ENCODE measurements at places on chromosomes 16 and 17.

DNA sequence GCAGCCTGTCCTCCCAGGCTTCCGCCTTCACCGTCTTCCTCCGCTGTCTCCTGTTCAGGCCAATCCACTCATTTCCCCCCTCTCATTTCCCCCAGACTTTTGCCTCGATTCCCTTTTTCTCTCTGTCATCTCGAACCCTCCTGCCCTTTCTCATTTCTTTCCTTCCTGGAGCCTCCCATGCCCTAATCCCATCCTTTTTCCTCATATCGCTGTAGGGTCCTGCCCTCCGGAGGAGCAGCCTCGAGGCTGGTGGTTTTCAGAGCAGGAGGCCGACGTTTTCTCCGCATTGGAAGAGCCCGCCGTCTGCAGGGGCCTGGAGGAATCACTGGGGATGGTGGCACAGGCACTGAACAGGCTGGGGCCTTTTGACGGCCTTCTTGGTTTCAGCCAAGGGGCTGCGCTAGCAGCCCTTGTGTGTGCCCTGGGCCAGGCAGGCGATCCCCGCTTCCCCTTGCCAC lies 597 bp downstream of the OVCA2 start:
- no peak for DNase-seq

DNA sequence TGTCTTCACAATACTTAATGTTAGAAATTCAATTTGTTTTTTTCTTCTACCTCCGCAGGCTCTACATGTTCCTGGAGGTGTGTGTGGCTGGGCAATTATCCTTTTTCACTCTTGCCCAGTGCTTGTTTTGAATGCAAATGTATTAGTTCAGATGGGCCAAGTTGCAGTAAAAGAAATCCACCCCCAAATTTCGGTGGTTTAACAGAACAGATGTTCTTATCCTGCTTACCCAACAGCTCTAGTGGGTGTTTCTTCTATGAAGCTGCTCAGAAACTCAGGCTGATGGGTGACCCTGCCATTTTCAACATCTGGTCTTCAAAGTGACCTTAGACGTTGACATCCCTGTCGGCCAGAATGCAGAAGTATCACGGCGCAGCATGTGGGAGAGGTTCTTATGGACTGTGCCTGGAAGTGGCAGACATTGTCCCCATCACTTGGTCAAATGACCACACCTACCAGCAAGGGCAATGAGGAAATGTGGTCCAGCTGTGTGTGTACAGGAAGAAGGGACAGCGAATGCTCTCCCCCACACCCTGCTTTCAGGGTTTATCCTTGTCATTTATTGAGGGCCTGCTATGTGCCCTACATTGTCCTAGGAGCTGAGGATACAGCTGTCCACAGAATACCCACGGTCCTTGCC lies 157.3 kb downstream of the CDH13 start:
- no peak for DNase-seq

- no peak for DNase-seq
Measured at GRCh38 chr17:13671771-13672170, 70.0 kb upstream of the HS3ST3A1 start.

DNA sequence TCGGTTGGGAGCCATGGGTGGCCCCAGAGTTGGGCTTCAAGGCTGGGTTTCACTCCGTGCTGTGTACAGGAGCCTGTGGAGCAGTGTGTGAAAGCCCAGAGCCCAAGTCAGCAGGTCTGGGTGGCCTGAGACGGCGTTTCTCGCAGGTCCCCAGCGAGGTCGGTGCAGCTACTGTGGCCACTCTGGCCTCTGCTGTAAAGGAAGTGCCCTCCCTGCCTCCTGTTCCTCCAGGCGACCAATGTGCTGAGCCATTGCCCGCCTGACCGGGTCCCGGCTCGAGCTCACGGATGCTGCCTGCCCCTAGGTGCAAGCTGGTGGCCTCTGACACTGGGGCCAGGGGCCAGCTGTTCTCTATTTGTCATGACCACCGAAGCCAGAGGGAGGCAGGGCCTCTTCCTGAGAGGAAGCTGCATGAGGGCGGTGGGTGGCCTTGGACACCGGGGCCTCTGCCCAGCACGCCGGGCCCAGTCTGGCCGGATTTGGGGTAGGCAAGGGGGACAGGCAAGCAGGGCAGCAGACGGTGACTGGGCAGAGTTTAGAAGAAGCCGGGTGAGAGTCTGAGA lies 170.9 kb downstream of the IRF8 start:
- DNase-seq = no peak

- DNase-seq = no peak
Measured at GRCh38 chr16:87133112-87133850, 183.9 kb downstream of the C16orf95 start.

DNA sequence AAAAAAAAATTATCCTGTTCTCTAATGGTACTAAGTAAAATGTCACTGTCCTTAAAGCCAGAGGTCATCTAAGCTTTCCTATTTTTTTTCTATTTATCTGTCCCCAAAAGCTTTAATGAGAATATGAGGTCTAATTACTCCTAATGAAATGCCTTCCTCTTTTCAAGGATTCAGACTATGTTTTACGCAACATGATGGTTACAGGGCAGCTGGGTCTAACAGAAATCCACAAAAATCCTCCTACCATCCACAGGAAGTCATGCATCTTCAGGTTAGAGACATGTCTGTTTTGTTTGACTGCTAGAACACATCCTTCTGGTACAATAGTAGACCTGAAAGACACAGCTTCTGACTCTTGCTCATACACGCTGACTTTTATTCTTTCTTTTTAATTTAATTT lies 29.7 kb upstream of the NSRP1 start:
- no peak for DNase-seq

GRCh38 chr17:83200751-83201150 lies 121.3 kb downstream of the METRNL start:
- DNase-seq = no peak

GRCh38 chr17:35799942-35800341 lies 4.5 kb upstream of the MMP28 start:
- no peak for DNase-seq

GRCh38 chr17:27535178-27535928 lies 79.1 kb downstream of the KSR1 start:
- DNase-seq = no peak

DNA sequence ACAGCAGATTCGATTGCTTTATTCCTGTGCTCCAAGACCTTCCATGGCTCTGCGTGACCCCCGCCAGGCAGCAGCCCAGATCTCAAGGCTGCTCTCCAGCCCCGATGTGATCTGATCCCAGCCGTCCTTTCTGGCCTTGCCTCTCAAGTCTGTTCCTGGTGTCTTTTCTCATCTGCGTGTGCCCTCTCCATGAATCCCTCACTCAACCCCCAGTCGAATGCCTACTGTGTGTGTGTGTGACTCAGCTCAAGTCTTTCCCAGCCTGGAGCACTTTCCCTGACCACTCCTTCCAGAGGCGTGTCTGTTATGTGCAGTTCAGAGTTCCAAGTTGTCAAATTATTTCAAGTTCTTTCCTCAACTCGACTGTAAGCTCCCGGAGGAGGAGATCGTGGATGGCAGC lies 64.0 kb downstream of the MRM1 start:
- no peak for DNase-seq

DNA sequence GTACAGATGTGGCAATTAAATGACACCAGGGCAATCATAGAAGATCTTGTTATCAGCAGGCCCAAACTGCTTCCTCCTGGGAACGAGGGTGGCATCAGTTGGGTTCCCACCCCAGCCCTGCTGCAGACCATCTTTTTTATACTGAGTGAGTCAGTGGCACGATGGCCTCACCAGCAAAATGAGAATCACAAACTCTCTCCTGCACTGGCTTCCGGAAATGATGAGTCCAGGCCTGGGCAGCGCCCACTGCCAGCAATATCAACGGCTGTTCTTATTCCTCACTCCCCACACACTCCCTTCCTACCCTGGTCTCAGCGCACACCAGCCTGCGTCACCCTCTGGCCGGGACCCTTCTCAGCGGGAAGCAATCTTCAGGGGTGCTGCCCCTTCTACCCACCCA lies 340.3 kb downstream of the FOXL1 start:
- DNase-seq = no peak

GRCh38 chr16:75745242-75745641 lies 19.0 kb upstream of the CPHXL start:
- no peak for DNase-seq

DNA sequence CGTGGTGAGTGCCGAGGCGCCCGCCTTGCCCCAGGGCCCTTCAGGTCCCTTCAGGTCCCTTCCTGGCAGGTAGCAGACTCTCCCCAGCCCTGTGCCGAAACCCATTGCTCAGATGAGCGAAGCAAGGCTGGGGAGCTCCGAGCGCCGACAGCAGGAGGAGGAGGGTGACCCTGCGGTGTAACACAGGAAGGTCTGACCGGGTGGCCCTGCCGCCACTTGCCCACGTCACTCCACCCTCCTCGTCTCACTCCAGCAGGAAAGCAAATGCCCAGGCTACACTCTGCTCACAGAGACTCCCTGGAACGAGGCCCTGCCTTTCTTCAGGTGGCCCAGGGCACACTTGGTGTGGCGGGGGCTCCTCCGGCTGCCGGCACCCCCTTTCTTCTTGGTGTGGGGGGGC lies 57.2 kb downstream of the ACTG1 start:
- DNase-seq = no peak

DNA sequence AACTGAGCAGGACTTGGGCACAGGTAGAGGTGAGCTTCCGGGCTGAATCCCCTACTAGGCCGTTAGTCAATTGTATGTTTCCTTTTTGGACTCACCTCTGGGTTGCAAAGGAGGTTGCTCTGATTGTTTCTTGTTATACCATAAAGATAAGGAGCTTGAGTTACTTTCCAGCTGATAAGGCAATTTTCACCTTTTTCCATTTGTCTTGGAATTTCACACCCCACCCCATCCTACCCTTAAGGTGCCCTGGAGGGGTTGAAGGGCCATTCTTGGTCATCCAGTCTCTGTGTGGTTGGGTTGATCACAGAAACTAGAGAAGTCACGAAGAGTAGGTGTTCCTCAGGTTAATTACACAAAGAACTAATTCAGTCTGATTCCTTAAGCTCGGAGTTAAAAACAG lies 162.2 kb downstream of the CDH13 start:
- DNase-seq = no peak

GRCh38 chr16:78823027-78823426 lies 723.6 kb downstream of the WWOX start:
- DNase-seq = no peak

- no peak for DNase-seq
Measured at GRCh38 chr17:6494239-6494941, 50.1 kb downstream of the PIMREG start.

- DNase-seq = no peak
Measured at GRCh38 chr17:17364338-17364667, 61.1 kb downstream of the NT5M start.

- no peak for DNase-seq
Measured at GRCh38 chr16:8713635-8714172, 39.3 kb downstream of the ABAT start.

DNA sequence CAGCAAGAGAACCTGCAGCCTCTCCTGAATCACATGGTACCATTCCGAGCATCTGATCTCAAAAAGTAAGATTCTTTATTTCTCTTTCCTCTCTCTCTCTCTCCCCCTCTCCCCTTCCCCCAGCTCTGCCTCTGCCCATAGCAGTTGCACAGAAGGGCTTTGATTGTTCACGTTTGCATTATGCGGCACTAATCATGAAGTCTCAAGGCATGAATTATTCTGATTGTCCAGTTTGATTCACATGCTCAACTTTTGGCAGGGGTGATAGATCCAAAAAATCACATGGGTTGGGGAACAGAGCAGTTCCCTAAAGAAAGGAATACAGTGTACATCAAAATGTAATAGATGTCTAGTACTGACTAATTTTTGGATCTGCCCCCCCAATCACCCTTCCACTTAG lies 380.0 kb upstream of the SOX9 start:
- DNase-seq = no peak

DNA sequence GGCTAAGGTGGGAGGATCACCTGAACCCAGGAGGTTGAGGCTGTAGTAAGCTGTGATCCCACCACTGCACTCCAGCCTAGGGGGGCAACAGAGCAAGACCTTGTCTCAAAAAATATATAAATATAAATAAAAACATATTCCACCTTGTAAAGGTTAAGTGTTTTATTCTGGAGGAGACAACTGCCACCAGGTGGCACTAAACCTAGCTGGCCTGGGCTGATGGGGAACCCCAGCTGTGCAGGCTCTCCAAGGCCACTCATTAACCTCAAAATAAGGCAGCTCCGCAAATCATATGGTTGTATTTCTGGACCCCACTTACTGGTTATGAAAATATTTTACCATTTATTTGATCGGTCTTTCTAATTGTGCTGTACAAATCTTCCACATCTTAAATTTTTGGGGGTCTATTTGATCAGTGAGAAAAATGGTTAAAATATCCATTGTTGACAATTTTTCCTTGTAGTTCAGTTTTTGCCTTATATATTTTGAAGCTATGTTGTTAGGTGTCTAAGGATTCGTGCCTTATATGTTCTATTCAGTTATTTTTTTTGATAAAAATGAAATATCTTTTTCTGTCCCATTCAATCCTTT lies 8.5 kb upstream of the ICAM2 start:
- DNase-seq = peak; percentile 39

DNA sequence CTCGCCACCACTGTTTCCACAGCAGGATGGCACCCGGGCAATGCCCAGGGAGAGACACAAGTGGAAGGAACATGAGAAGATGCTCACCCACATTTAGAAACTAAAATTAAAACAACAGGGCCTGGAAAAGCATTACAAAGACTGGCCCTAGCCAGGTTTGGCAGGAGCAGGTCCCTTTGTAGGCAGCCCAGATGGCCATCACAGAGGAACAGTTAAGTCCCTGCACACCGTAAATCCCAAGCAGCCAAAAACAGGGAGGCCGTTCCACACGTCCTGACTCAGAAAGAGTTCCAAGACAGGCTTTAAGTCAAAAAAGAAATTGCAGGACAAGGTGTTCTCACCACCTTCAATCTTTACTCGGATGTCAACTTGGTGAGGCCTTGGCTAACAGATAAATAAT lies 127.1 kb downstream of the DYNLRB2 start:
- no peak for DNase-seq

DNA sequence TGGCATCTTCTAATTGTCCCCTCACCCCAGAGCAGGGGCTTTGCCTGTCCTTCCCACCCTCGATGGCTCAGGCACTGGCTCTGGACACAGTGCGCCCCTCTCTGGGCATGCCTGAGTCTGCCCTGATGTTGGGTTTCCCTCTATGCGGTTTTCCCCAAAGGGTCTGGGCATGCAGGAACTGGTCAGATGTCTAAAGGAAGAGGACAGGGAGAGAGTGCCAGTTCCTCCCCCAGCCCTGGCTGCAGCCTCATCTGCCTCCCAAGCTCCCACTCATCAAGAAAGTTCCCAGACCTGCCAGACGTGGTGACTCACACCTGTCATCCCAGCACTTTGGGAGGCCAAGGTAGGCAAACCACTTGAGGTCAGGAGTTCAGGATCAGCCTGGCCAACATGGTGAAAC lies 41.3 kb upstream of the PABPN1L start:
- DNase-seq = no peak

- no peak for DNase-seq
Measured at GRCh38 chr17:60901242-60901641, 223.6 kb downstream of the BCAS3 start.

- DNase-seq = no peak
Measured at GRCh38 chr16:84358601-84359295, 9.6 kb upstream of the ATP2C2 start.

- DNase-seq = no peak
Measured at GRCh38 chr16:759110-759910, 1.2 kb upstream of the MSLN start.

GRCh38 chr16:29011112-29011511 lies 26.3 kb downstream of the LAT start:
- no peak for DNase-seq

Measured in AG04450 (cell line).